NCI-H82 (cell line): ENCODE measurements at places on chromosomes 2 and 18.

- no peak for DNase-seq
Observed at GRCh38 chr2:221304916-221305315, 267.2 kb downstream of the EPHA4 start.

GRCh38 chr2:125979886-125980285 lies 676.1 kb upstream of the GYPC start:
- peak; percentile 89 for DNase-seq

DNA sequence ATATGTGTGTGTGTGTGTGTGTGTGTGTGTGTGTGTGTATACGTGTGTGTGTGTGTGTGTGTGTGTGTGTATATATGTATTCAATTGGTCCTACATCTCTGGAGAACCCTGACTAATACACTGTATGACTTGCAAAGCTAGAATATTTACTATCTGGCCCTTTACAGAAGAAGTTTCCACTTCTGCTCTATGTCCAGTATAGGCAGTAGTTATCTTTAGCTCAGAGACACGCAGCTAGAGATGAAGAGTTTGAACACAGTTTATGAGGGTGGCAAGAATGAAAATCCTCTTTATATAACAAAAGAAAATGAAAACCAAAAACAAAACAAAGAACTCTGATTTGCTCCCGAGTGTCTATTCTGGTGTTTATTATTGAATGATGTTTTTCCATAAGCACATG lies 201.2 kb downstream of the ASB1 start:
- DNase-seq: no peak

GRCh38 chr18:621291-622043 lies 24.7 kb downstream of the CLUL1 start:
- peak; percentile 18 for DNase-seq

DNA sequence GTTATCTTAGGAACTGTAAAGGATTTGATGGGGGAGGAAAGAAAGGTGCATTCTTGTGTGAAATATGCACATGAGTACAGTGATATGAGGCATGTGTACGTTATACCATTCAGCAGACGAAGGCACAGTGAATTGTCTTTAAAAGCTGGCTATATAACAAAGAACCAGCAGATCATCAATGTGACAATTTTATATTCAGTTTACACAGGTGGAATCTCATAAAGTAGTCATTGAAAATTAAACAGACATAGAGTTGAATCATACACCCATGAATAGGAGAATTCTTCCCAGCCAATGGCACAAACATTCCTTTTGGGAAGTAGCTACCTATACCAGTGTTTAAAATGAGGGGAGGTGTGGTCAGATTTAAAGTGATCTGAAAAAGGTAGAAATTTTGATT lies 470.3 kb downstream of the DSC3 start:
- DNase-seq: no peak

DNA sequence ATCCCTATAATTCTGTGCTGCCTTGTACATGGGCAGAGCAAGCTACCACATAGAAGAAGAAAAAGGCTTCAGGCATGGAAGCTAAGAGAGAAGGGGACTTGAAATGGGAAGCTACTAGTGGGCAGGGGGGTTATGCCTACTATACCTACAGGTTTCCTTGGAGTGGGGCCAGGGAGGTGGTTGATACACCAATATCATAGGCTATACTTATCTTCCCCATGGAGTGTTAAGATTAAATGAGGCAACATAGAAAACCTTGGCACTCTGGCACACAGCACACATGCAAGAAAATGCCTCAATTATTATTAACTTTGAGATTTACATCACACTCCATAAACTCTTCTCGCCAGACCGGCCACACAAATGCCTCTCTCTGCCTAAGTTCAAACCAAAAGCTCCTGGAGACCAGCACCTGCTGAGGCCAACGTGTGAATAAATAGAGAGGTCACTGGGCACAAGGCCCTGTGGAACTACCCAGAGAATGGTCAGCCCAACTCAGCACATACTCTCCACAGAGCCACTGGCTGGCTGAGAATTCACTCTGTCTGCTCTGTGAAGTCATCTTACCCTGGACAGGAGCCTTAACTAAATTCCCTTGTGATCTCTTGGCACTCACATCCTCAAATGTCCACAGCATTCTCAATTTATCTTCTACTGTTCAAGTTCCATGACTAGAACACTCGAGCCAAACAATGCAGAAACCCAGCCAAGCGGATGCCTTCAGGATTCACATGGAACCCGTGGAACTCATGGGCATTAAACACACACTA lies 498.7 kb downstream of the BCL11A start:
- DNase-seq: no peak

DNA sequence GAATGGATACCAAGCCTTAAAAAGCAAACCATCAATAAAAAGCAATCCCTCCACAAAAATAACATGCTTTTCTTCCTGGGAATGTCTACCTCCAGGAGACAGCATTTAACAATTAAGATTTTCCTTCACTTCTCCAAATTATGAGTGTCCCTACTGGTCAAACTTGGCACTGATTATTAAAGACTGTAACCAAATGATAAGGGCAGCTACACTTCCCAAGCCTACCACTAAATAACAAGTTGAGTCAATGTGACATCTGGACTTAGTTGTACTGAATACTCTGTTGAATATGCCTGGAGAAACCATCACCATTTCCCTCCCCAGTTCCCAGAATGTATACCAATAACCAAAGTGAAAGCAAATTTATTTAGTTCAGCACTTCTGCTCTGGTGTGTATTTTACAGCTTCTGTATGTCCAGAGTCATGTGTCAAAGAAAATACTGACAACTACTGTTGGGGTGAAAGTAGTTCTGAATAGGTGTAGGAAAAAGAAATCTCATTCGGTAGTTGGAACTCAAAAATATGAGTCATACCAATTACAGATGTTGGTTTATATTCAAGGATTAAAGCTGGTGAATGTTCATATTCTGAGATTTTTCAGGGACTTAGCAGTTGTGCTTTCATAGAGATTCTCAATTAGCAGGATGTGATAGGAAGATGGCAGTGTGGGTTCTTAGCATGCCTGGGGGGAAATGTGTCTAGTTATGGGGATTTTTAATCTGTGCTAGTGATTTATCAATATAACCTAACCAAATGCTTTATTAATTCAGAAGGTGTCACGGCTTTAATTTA lies 1291.6 kb upstream of the GYPC start:
- DNase-seq: no peak

DNA sequence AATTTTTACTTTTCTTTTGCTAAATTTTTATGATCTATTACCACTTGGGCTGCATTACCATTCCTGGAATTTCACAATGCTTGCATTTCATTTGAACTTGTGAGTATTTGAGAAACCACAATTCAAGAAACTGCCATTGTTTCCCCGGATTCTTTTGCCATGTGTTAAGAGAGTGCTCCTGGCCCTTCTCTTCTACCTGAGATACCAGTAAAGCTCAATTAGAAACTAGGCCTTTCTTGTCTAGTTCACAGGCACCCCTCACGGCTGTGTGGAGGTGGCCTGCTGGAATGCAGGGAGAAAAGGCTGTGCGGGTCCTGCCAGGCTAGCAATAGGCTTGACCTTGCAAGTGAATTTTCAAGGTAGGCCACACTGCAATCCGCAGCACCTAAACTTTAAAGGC lies 40.8 kb downstream of the ZEB2 start:
- no peak for DNase-seq

DNA sequence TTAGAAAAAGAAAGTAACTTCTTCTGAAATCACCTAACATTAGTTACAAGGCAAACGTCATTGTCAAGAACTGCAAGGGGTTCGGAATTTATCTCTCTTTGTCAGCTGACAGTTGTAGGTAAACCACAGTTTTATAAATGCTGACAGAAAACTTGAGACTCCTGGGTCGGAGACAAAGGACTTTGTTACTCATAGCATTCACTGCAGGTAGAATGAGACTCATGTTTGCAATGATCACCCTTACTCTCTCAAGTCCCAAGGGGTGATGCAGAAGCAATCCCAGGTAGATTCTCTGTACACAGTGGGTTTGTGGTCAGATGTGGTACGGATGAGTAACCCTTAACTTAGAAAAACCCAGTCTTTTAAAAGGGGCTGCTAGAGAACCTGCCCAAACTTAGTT lies 757.8 kb downstream of the TRIB2 start:
- no peak for DNase-seq

- no peak for DNase-seq
Observed at GRCh38 chr2:236402033-236402790, 138.0 kb upstream of the ASB18 start.

DNA sequence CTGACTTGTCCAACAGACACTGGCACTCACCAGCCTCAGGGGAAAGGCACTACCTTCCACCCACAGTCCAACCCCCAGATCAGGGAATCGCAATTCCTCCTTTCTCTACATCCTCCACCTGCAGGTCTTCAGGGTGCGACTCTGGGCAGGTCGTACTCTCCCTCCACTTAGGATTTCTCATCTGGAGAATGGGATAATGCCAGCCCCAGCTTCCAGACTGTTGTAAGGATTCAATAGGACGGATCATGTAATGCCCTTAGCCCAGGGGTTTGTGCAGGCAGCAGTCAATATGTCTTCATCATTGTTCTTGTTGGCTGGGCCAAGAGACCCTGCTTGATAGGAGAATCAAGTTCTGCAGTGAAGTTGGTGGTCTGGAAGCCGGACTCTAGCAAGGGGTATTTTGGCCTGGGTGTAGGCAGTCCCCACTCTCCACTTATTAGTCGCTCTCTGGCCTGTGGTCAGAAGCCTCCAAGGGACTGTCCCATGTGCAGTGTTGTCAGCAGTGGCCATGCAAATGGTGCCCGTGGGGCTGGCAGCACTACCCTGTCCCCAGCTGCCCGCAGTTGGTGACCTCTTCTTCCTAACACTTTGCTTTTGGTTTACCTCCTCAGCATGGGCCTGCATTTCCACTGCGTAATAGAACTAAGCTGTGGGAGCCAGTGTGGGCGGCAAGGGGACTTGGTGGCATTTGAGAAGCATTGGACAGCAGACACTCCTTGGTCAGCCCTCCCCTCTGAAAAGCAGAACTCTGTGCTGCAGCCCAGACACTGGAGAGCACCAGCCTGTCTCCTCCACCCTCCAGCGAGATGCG lies 172.4 kb upstream of the HS6ST1 start:
- DNase-seq: no peak

GRCh38 chr2:181738074-181738473 lies 57.8 kb upstream of the NEUROD1 start:
- DNase-seq: peak; percentile 11

GRCh38 chr2:241358470-241358869 lies 2.4 kb downstream of the FARP2 start:
- DNase-seq: no peak
